Cortex of kidney (tissue), 1 donor: ENCODE measurements at places on chromosomes 4 and X.

DNA sequence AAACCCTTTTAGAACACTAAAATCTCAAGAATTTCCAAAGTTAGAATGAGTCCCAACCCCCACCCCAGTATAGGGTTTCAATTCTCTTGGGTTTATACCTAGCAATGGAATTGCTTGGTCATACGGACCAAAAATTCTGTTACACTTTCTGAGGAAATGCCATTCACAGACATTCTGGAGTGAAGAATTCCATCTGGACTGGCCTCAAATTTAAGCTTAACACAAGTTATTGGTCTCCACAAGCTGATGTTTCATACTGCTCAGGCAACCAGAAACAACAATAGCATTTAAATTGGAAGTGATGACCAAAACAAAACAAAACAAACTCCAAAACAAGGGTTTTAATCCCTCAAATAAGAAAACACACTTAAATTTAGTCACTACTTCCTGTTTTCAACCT is 51.1 kb downstream of the GPC4 start:
- DNase-seq = no peak

DNA sequence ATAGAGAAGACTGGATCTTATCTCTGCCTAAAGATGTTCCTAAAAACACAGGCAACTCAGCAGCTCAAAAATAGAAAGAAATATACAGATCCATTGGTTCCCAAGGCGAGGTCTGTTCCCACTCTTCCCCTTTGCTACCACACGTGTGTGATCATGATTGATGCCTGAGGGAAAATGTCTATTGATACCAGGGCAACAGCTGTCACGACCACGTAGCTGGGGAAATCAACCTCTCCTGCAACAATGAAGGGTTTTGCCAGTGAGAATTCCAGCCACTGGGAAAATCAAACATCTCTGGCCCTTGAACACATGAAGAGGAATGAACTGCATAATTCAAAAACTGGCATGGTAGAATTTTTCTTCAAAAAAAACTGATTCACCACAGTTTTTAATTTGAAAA is 131.0 kb upstream of the MAP3K15 start:
- no peak for DNase-seq

DNA sequence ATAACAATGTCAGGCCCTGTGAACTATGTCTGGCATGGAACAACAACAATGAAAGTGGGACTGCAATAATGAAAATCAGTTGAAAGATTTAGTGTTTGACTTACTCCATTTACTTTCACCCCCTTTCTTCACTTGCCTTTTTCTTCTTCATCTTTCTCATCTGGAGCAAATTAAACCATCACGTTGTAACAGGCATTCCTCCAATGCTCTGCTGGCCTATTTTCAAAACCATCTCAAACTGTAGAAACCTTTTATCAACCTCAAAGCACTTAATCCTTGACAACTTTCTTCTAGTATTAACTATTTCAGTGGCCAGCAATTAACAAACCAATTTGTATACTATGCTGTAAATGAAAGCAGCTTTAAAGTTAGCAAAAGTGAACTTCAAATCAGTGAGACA is 8.3 kb downstream of the KLHL13 start:
- DNase-seq = no peak

DNA sequence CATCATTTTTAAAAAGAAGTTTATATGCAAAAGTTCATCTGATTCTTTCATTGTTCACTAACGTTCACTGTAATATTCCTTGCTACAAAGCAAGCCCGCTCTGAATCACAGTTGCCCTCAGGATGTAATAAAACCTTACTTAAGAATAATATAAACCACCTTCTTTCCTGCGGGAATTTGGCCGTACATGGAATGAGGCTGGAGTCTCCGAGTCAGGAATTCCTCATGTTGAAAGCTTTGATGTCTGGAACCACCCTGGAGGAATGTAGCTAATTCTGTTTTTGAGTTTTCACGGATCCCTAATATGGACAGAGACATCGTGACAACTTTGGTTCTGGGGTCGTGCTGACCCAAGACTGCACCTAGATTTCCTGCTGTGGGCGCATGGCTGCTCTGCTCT is 58.5 kb downstream of the CRLF2 start:
- DNase-seq = no peak

DNA sequence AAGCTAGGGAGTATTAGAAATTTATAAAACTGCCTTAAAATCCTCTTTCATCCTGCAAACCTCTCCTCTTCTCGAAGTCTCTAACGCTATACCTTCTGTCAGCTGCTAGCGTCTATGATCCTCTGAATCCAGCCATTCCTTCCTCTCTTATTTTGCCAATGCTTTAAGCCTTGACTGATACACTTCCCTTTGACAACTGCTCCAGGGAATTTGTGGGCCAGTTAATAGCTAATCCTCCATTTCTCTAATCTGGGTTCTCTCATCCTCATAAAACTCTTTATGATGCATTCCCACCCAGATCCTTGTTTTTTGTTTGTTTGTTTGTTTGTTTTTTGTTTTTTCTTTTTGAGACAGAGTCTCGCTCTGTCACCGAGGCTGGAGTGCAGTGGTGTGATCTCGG is 293.6 kb upstream of the PUDP start:
- no peak for DNase-seq

DNA sequence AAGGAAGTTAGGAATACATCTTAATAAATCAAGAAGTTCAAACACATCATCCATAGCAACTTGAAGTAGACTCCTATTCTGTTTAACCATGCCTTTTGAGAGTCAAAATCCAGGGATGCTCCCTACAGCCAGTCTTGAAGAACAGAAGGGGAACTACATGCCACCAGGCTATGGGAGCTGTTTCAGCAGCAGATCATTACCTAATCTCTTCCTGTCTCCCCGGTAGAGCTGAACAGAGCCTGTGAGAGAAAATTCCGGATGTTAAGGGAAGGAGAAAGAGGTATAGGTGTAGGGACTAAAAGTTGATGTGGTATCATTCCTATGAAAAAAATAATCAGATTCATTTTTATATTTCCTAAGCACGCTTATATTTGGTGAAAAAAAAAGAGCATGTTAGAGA is 352.2 kb downstream of the SPRY1 start:
- DNase-seq = no peak

DNA sequence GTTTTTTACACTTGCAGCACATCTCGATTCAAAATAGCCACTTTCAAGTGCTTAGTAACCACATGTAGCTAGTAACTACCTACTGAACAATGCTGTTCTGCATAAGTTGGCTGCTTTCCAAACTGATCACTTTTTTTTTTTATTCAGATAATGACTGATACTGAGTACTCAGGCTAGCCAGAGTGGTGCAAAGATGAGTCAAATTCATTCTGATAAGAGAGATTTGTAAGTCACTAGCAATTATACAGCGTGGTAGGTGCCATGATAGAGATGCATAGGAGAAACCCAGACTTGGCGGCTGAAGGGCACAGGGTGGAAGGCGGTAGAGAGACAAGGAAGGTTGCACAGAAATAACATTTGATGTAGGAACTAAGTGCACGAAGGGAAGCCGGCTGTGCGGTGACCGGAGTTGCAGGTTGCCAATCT is 357 bp upstream of the IGBP1 start:
- DNase-seq = no peak

- no peak for DNase-seq
These were observed 34.7 kb downstream of the SORCS2 start for GRCh38 chr4:7227008-7227407.

DNA sequence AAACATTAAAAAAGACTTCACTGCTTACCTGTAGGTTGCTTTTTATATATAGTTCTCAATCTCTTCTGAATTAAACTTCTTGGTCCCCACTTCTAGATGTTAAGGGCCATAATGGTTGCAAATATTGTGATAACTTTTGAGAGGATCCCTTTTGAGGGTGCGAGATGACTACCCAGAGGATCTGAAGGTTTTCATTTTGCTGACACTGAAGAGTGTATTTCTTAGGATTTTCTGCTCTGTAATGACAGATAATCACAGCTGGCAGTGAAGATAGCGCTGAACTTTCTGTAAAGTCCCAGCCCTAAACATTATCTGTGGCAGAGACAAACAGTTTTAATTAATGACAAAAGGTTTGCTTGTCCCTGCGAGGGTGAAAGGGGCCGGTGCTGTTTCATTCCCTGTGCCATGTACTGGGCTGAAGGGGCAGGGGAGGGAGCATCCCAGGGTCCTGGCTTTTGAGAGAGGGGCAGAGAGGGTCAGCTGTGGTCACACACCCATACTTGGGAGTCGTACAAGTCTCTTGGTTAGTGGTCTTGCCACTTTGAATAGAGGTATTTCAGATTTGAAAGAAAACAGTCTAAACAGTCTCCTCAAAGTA is 22.2 kb downstream of the CLCN4 start:
- no peak for DNase-seq

DNA sequence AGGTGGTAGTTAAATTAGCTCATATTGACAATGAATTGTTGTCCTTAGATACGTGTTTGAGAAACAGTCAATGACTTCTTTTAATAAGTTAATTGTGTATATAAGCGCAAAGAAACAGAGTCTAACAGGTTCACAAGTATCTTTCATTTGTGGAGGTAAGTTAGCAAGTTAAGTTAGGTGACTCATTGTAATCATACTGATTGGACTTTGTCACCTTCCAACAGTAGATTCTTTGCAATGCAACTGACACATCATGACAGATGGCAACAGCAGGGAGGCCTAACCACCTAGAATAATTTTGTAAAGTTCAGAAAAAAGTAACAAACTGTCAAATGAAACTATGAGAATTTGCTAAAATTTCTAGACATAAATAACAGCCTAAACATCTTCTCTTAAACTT is 207.6 kb upstream of the PITX2 start:
- DNase-seq = no peak

- no peak for DNase-seq
These were observed 105.2 kb downstream of the GASK1B start for GRCh38 chr4:158067646-158068045.

- no peak for DNase-seq
These were observed 847.7 kb upstream of the INTU start for GRCh38 chr4:126784966-126785580.

GRCh38 chr4:13908455-13908854 is 280.9 kb upstream of the BOD1L1 start:
- DNase-seq = no peak

- no peak for DNase-seq
These were observed 9.9 kb upstream of the CCNQ start for GRCh38 chrX:153608806-153609205.

GRCh38 chr4:183337349-183337748 is 15.1 kb upstream of the CLDN24 start:
- no peak for DNase-seq
